ENCODE measurements at places on chromosomes 13 and 19.

DNA sequence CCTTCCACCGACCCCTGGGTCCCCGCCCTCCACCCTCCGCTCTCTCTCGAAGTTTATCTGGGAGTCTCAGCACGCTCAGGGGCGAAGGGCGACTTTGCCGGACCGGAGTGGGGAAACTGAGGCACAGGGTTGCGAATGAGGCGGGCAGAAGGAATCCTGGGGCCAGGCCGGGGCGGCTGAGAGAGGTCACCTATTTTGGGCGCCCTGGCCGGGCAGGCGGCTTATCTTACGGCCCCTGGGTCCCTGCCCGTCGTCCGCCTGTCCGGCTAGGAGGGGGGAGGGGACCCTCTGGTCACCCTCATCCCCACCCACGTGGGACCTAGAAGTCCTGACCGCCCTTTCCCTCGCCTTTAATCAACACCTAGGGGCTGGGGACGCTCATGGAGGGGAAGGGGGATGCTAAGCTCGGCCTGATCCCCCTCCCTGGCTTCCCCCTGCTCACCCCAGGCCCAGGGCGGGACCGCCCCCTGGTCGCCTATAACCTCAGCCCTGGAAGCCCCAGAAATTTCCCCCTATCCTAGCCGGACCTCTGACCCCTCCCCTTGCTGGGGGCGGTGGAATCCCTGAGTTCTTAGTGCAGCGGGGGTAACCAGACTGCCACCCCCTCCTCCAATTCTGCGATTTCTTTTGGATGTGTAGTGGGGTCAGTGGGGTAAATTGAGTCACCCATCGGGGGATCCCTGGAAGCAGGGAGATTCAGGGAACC, 556 bp downstream of the TRIP10 start:
- DNase-seq: no peak

- DNase-seq: no peak
Observed at GRCh38 chr13:59601993-59602392, 561.7 kb downstream of the DIAPH3 start.

GRCh38 chr13:51479199-51479523, 26.3 kb upstream of the INTS6 start:
- DNase-seq: no peak

- DNase-seq: no peak
Observed at GRCh38 chr13:66634384-66634783, 595.8 kb downstream of the PCDH9 start.

- DNase-seq: peak; percentile 80
Observed at GRCh38 chr19:29873024-29873800, 61.4 kb downstream of the CCNE1 start.

DNA sequence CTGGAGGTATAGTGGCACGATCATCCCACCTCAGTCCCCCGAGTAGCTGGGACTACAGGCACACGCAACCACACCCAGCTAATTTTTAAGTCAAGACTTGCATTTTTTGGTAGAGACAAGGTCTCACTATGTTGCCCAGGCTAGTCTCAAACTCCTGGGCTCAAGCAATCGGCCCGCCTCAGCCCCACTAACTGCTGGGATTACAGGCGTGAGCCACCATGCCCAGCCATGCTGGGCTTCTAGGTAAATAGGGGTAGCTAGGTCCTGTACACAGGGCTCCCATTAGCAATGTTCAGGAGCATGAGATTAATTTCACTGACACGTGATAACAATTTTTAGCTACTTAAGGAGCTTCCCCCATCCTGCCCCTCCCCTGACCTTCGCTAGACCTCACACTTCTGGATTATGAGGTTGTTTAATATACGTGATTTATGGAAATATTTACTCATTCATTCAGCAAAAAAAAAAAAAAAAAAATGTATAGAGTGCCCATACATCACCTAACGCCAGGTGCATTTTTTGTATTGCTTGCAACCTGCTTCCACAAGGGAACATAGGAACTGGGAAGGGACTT, 19.2 kb downstream of the TMEM272 start:
- no peak for DNase-seq

DNA sequence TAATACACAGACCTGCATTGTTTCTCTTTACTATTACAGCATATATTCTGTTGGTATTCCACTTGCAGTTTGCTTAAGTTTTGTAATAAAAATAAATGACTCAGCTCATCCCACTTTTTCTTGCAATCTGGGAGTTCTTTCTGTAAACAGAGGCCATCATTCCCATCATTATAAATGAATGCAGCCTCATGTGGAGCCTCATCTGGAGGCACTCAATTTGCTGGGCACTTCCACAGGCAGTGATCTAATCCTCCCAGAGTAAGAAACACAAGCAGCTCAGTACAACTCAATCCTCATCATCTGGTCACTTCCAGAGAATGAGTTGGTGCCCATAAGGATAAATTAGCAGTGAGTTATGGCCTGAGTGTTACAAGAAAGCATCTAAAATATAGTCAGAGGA, 2801.9 kb downstream of the PCDH9 start:
- DNase-seq: no peak

- DNase-seq: no peak
Observed at GRCh38 chr13:59755632-59756290, 408.0 kb downstream of the DIAPH3 start.

GRCh38 chr19:12629215-12629614, 18.5 kb downstream of the ZNF791 start:
- no peak for DNase-seq

DNA sequence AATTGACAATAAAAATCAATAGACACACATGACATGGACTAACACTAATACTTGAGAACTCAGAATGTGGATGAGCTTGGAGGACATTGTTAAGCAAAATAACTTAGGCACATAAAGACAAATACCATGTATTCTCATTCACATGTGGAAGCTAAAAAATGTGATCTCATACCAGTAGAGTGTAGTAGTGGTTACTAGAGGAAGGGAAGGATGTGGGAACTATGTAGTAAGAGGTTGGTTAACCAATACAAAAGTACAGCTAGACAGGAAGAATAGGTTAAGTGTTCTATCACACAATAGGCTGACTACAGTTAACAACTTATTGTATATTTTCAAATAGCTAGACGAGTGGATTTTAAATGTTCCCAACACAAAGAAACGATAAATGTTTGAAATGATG, 415.8 kb upstream of the KLF12 start:
- DNase-seq: no peak

GRCh38 chr19:9166846-9167245, 11.9 kb upstream of the OR7D2 start:
- DNase-seq: no peak

DNA sequence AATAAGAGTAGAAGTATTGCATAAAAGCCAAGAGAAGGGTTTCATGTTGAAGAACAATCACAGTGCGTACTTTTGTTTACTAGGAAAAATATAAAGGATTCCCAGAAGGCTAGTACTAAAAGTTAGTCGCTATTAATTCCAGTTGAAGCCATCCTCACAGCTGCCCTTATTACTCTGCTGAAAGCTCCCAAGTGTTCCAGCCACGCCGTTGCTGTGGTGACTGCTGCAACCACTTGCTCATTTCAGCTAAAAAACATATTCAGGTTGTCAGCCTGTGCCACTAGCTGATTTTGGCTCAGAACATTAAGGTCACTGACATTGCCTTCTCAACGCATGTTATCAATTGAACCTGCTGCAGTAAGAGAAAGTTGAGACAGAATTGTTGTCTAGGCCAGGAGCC, 87.1 kb upstream of the FNDC3A start:
- no peak for DNase-seq

DNA sequence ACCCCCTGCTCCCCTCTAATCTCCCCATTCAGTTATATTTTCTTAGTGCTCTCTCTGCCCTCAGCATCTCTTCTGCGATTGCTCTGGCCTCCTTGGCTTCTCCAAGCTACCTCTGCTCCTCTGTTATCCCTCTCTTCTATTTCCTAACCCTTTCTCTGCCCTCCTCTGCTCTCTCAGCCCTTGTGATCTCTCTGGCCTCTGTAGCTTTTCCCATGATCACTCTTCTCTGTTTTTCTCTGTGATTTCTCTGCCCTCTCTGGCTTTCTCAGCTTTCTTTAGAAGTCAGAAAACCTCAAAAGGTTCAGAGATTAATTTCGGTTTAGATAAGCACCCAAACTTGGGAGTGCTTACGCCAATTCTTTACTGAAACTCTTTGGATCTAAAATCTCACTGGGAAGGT, 795.0 kb downstream of the DIAPH3 start:
- no peak for DNase-seq

DNA sequence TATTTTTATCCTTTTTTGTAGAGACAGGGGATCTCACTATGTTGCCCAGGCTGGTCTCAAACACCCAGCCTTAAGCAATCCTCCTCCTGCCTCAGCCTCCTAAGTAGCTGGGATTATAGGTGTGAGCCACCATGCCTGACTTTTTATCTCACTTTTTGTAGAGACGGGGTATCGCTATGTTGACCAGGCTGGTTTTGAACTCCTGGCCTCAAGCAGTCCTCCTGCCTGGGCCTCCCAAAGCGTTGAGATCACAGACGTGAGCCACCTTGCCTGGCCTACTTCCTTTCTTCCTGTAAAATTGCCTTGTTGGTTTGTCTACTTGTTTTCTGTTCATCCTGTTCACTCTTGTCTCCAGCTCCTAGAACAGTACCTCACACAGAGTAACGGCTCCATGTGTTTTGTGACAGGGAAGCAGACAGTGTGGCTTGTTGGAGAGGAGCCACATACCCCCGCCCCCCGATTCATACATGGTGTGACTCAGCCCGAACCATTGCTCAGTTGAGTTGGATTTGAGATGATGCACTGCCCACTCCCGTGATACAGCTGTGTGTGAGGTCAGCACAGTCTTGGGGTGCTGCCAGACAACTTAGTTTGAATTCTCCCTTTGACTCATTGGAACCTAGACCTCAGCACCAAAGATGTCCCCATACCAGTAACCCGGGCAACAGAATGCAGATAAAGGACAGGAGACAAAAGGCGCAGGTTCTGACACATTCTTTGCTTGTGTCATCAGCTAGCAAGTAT, 34.2 kb downstream of the GPR42 start:
- DNase-seq: no peak

DNA sequence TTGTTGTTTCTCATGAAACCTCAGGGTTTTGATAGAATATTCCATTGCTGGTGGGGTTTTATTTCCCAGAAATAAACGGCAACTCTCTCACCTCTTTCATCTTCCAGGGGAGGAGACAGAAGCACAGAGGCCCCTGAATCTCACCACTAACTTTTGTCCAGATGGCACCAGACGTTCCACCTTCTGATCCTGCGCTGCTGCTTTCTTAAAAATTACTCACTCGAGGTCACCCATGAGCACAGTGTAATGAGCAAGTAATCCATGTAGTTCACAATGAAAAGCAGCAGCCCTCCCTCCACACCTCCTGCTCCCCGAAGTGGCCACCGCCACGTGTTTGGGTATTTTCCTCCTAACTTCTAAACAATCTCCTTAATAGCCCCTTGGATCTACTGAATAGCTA, 51.3 kb downstream of the TEX29 start:
- no peak for DNase-seq

DNA sequence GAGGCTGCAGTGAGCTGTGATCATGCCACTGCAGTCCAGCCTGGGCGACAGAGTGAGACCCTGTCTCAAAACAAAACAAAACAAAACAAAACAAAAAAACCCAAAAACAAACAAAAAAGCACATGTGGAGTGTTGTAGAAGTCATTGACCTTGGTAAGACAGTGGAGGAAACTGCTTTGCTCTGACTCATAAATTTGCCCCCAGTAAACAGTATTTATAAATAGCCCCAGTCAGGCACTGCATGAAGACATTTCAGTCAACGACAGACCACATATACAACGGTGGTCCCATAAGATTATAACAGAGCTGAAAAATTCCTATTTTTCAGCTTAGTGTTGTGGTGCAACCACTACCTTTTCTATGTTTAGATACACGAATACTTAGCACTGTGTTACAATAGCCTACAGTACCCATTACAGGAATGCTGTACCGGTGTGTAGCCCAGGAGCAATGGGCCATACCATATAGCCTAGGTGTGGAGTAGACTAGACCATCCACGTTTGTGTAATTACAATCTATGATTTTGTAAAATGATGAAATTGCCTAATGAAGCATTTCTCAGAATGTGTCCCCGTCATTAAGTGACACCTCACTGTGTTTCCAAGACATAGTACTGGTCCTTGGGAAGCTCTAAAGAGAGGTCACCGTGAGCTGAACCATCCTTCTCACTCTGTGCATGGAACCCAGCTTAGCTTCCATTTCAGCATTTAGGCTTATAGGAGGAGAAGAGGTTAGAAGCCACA, 1.1 kb downstream of the ARL11 start:
- DNase-seq: no peak

GRCh38 chr13:54078271-54078870, 1049.8 kb downstream of the OLFM4 start:
- DNase-seq: no peak

DNA sequence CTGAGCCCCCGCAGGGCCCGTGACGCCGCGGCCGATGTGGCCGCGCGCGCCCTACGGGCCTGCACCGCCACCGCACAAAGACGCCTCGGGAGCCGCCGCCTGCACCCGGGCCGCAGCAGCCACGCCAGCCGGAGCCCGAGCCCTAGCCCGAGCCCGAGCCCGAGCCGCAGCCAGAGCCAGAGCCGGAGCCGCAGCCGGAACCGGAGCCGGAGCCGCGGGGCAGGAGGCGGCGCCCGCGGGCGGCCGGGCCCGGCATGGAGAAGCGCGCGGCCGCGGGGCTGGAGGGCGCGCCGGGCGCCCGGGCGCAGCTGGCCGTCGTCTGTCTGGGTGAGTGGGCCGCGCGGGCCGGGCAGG, 379 bp downstream of the LRP3 start:
- peak; percentile 44 for DNase-seq

DNA sequence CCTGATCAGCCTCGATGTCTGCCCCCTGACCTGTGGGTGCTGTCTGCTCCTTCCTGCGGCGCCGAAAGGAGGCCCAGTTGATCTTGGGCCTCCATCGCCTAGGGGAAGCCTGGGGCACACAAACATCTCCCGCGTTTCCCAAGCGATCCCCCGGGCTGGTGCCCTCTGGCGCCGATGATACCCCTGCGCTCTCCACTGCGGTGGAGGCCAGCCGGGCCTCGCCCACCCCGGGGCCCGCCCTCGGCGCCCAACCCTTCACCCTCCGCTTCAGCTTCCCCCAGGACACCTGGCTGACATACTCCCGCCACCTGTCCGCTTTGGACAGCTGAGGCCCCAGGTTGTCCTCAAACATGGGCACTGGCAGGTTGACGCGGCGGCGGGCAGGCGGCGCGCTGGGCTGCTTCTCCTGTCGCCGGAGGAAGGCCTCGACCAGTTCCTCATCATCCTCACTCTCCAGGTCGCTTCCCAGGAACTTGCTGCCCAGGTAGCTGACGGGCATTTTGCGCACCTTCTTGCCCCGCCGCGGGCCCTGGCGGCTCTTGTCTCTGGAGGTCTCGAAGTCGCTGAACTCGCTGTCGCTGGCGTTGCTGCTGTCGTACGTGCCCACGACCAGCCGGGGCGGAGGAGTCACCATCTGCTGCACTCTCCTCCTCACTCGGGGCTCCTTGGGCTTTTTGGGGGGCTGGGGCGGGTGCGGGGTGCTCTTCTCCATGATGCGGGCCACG, 1.3 kb downstream of the CCDC8 start:
- DNase-seq: no peak

GRCh38 chr13:22967669-22968068, 213.1 kb upstream of the SGCG start:
- DNase-seq: no peak

GRCh38 chr13:67343777-67344176, 113.6 kb upstream of the PCDH9 start:
- no peak for DNase-seq

Data from cerebellum (tissue), 4 donors.